Substantia nigra (tissue), 51 donors: ENCODE measurements at places on chromosomes 5 and 9.

GRCh38 chr9:128192601-128193371 lies 1.4 kb upstream of the CIZ1 start:
- peak; percentile 36 for DNase-seq

- no peak for DNase-seq
These were observed 4.6 kb downstream of the FOXD1 start for GRCh38 chr5:73443829-73444498.

DNA sequence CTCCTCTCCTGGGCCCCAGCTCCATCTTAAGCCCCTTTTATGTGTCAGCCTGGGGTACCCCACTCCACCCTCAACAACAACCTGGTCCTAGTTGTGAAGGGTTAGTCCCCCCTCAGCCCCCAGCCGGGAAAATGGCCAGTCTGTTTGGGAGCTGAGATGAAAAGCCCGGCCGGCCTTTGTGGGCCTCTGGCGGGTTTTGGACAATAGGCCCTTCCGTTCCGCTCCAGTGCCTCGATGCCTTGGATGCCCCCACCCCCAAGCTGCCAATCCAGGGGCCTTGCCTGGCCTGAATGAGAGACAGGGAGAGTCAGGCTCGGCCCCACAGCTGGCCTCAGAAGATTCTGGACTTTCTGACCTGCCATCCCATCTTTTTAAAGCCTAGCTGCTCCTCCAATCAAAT lies 9.2 kb downstream of the CNTFR start:
- no peak for DNase-seq

GRCh38 chr9:134233022-134233421 lies 68.7 kb upstream of the RNU6ATAC start:
- DNase-seq = no peak

- DNase-seq = no peak
These were observed 91.7 kb upstream of the KLF9 start for GRCh38 chr9:70506159-70506558.

DNA sequence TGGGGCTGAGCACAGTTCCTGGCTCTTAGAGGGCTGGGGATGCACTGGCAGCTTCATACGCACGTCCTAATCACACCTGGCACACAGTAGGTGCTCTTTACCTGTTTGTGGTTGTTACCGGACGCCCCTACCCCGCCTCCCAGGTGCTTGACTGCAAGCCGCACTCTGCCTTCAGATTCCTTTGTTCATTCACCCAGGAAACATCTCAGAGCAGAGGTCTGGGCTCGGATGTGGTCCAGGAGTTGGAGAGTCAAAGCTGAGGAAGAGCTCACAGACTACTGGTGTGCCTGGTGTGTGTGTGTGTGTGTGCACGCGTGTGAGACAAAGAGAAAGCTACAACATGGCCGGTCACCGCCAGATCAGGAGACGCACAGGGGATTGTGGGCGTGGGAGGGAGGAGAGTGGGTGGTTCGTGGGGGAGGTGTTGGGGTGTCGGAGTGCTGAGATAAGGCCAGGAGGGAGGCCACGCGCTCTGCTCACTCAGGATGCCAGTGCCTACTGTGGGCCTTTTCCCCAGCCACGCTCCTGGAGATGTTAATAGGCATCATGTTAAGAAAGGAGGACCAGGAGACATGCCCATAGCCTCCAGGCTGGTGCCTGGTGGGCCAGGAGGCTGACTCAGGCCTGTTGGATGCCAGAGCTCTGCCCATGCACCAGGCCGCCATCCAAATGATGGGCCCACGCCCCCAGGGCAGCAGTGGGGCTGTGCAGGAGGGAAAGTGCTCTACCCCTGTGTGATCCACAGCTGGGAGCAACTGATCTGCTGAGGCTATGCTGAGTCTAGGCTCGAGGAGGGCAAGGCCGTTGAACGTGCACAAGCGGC lies 39.9 kb downstream of the CRB2 start:
- DNase-seq = no peak

GRCh38 chr5:134446938-134447337 lies 35.3 kb upstream of the CDKN2AIPNL start:
- DNase-seq = no peak

DNA sequence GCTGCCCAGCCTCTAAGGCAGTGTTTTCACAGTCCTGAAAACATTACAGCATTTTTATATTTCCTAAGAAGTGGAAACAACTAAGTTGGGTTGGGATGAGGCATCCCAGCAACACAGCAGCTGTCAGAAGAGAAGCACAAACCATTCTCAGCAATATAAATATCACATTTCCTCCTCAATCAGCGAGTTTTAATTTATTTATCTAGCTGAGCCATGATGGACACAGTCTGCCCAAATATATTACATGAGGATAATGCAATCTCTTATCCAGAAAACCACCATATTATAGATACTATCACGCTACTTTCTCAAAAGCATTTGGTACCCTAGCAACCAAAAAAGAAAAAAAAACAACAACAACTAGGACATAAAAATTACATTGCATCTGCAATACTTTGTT lies 158.5 kb downstream of the FSTL4 start:
- DNase-seq = no peak
